DMS153 (cell line): ENCODE measurements at places on chromosomes 5 and 9.
A peak's percentile ranks its signal among the peaks of the same experiment; 100 is the strongest.

DNA sequence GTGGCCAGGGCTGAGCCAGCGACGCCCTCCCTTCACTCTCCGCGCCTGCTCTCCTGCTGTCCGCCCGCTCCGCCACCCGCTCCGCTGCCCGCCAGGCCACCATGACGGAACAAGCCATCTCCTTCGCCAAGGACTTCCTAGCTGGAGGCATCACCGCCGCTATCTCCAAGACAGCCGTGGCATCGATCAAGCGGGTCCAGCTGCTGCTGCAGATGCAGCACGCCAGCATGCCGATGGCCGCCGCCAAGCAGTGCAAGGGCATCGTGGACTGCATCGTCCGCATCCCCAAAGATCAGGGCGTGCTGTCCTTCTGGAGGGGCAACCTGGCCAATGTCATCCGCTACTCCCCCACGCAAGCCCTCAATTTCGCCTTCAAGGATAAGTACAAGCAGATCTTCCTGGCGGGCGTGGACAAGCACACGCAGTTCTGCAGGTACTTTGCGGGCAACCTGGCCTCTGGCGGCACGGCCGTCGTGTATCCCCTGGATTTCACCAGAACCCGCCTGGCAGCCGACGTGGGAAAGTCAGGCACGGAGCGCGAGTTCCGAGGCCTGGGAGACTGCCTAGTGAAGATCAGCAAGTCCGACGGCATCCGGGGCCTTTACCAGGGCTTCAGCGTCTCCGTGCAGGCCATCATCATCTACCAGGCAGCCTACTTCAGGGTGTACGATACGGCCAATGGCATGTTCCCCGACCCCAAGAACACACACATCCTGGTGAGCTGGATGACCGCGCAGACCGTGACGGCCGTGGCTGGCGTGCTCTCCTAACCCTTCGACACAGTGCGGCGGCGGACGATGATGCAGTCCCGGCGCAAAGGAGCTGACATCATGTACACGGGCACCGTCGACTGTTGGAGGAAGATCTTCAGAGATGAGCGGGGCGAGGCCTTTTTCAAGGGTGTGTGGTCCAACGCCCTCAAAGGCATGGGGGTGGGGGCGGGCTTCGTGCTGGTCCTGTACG, 1130.4 kb upstream of the ACO1 start:
- DNase-seq, result no peak

DNA sequence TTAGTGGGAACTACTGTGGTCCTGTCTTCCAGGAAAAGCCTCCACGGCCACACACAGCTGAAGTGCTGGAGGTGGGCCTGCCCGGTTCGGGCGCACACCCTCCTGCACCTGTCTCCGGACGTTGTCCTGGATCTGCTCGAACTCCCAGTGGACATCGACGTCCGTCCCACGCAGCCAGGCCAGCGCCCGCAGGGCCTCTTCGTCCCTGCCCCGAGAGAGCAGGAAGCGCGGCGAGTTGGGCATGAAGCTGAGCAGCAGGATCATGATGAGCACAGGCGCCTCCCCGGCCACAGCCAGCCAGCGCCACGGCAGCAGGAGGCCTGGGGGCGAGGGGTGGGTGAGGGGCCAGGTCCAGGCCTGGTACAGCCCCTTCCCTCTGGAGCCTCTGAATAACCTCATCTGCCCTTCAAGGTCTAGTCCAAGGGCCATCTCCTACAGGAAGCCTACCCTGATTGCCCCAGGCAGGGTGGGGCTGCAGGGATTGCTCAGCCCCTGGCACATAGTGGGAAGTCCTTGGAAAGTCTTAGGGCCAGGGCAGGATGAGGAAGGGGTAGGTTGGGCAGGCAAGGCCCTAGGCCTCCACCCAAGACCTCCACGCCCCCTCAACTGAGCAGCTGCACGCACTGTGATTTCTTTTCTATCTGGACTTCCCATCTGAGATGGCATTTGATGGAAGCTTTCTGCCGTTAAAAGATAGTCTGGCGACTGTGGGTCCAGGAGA, 3.4 kb downstream of the SLC2A6 start:
- DNase-seq, result no peak

DNA sequence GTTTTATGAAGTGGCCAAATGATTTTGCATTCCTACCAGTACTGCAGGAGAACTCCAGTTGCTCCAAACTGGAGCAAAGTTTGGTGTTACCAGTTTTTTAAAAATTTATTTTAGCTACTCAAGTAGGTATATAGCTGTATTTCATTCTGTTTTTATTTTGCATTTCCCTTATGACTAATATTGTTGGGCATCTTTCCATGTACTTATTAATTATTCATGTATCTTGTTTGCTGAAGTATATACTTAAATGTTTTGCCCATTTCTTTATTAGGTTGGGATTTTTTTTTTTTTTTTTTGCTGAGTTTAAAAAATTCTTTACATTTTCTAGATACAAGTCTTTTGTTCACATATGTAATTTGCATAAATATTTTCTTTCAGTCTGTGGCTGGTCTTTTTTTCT, 386.6 kb upstream of the DAB2 start:
- no peak for DNase-seq

DNA sequence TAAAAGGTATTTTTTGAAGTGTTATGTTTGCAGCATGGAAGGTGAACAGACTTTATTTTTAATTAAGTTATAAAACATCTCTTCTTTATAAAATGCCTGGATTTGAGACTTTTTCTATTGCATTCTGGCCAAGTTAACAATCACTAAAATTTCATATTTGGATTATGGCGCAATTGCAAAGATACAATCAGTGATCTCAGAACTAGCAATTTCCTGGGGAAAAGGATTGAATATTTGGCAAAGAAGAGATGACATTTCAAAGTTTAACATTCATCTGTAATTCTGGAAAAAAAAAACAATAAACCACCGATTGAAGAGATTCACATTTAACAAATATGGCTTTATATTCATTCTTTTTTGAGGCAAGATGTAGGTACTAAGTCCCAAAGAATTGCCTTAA, 378.0 kb downstream of the LRRC70 start:
- DNase-seq, result no peak

DNA sequence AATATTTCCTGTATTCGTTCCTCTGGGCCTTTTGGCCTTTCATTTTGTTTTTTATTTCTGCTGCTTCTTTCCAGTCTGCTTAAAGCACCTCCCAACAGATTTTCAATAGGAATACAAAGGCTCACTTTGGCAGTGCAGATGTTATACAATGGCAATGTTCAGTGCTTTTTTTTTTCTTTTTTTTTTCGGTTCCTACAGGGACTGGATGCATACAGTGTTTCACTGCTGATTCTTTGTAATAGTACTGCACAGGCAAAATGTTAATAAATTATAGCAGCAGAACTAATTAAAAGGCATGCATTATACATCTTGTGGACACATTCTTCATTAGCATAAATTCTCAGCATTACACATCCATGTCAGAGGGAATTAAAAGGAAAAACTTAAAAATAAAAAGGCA, 356.6 kb upstream of the C9orf72 start:
- no peak for DNase-seq

- DNase-seq, result no peak
These were observed 88.4 kb downstream of the APBA1 start for GRCh38 chr9:69583645-69584234.

GRCh38 chr9:82128011-82128696, 139.6 kb downstream of the SPATA31D1 start:
- peak; percentile 15 for DNase-seq

DNA sequence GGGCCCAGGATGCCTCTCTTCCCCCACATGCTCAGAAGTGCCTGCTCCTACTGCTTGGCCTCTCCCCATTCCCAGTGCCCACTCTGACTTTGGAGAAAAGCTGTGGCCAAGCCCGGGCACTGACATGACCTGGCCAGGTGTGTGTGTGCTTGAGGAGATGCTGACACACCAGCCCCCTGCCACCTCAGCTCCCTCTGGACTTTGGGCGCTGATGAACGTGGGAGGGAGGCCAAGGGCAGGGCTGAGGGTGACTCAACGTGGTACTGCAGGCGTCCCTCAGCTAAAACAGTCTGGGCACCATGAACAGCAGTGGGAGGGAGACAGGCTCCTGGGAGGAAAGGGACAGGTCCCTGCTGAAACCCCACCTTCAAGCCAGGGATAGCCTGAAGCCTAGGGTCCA, 3.9 kb downstream of the TRIM36 start:
- DNase-seq, result no peak

GRCh38 chr9:72575666-72576065, 54.3 kb downstream of the TMC1 start:
- DNase-seq, result no peak

- DNase-seq, result no peak
These were observed 73.5 kb upstream of the LRRTM2 start for GRCh38 chr5:138948471-138949222.

DNA sequence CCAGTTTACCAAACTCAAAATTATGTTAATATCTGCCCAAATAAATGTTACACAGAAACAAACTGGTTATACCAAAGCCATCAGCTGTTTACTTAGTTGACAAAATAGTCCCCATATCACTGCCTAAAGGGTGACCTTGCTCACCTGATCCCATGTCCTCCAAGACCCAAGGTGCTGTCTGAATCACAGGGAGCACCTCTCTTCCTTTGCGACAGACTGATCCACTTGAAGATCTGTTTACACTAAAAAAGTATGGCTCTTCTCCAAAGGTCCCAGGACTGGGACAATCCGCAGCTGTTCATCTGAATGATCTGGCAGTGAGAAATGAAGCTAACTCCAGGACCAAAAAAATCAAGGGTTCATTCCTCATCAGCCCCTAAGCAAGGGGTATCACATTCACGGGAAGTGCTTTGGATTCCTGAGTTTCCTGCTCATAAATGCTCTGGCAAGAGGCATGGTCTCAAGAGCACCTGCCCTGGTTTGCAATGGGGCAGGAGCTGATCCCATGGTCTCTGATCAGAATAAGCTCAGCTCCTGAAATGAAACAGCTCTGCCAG, 5.0 kb downstream of the PRUNE2 start:
- no peak for DNase-seq

DNA sequence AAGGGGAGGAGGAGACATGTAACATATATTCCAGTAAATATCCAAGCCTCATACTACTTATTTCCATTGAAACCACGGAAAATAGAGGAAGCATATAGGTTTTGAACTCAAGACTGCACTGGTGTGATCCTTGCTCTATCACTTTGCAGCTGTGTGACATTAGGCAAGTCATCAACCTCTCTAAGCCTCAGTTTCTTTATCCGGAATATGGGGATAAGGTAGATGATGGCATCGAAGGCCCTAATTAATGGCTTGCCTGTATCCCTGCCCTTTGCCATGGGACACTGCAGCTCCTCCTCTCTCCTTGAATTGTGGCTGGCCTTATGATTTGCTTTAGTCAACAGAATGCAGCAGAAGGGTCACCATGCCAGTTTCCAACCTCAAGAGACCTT, 6.9 kb downstream of the SHB start:
- DNase-seq, result no peak

DNA sequence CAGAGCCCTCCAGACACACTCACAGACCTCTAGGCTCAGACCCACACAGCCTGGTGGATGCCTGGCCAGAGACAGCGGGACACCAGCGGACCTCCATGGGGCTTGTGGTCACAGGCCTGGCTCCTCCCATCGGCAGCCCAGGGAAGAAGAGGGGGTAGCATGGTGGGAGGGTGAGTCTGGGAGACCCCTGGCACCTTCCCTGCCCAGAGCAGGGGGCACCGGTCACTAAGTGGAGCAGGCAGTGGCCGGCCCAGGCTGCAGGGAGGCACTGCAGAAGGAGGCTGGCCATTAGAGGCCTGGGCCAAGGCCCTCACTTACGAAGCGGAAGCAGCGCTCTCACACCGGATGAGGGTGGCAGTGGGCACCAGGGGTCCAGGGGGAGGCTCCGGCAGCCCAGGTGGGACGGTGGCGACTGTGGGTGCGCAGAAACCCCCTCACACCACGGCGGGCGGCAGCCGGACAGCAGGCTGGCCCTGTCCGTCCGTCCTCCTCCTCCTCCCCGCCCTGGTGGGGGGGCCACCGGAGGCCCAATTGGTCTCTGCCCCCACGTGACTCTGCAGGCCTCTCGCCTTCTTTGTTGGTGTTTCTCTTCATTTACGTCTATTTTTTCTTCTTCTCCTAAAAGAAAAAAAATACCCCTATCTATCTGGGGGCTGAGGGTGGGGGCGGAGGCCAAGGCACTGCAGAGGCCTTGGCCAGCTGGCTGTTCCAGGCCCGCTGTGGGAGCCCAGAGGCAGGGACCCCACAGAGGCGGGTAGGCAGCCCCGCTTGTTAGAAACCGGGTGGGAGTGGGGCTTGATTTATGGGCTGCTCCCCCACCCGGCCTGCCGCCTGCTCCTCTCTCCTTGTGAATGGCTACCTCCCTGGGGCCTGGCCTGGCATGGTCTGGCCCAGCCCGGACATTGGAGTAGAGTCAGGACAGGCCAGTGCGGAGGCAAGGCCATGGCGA, at the start of gene NR5A1:
NR5A1 (minus strand) TSS at position 469 of the 949 bp plus-strand sequence. CDS start 4,004 bp downstream, outside the sequence.
- no peak for DNase-seq

GRCh38 chr5:78062645-78063044, 231.9 kb downstream of the AP3B1 start:
- no peak for DNase-seq

DNA sequence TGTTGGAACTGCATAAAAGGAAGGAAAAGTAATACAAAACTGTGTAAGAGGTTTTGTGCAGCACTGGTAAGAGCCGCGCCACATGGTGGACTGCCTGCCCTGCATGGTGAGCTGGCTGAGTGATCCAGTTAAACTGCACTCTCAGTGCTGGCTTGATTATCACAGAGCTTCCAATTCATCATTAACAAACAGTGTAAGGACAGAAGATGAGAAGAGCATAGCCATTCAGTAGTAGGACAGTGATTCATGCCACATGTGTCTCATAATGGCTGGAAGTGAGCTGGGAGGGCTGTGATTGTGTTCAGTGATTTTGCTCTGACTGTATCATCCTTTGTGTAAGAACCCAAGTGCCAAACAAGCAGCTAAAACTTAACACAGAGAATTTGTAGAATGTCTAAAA, 14.1 kb downstream of the ASPN start:
- DNase-seq, result no peak

DNA sequence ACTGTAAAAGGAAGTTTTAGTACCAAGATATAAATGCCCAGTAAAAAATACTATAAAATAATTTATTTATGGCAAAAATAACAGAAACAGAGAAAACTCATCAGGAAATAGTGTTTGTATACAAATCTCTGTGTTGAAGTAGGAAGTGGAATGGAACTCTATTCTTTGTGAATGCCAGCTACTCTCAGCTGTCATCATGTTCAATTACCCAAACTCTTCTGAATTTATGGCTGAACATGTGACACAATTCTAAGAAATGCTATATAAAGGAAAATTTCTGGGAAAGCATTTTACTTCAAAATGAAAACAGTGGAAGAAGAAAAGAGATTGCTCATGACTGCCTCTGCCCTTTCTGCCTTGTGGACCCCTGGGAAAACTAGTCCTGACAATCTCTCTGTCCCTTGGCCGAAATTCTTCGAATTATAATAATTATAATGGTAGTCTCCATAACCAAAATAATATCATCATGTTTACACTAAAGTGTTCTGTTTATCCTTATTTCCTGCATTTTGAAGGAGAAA, 522.3 kb upstream of the ST8SIA4 start:
- DNase-seq, result no peak
